ENCODE measurements at places on chromosomes 2 and 18.
A peak's percentile ranks its signal among the peaks of the same experiment; 100 is the strongest.

DNA sequence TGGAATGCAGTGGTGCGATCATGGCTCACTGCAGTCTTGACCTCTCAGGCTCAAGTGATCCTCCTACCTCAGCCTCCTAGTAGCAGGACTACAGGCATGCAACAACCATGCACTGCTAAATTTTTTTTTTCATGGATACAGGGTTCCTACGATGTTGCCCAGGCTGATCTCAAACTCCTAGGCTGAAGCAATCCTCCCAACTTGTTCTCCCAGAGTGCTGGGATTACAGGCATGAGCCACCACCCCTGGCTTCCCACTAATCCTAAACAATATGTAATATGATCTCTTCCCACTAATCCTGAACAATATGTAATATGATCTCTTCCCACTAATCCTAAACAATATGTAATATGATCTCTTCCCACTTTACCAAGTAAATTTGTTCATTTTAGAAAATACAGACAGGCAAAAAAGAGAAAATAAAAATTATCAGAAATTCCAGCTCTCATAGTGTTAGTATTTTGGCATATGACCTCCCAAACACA, 33.7 kb upstream of the C18orf32 start:
- H3K4me1 ChIP-seq: no peaks in the 10 kb centered on the region
- H3K27me3 ChIP-seq: no peaks in the 10 kb centered on the region
- H3K27ac ChIP-seq: no peak overlapping the region

- H3K4me3 ChIP-seq: no peak overlapping the region
- H3K27ac ChIP-seq: no peak overlapping the region
- H3K36me3 ChIP-seq: no peaks in the 10 kb centered on the region
- H3K27me3 ChIP-seq: no peaks in the 10 kb centered on the region
- DNase-seq: no peak
Measured at GRCh38 chr18:50009773-50010335, 185.1 kb downstream of the MYO5B start.

GRCh38 chr18:46331316-46331715, 227.1 kb downstream of the HAUS1 start:
- peaks cover 31% of the 10 kb centered on the region for H3K4me1 ChIP-seq
- H3K27me3 ChIP-seq: peaks cover 28% of the 10 kb centered on the region
- H3K4me3 ChIP-seq: no peak overlapping the region

GRCh38 chr2:171723716-171724683, 36.7 kb downstream of the DYNC1I2 start:
- no peak overlapping the region for H3K27ac ChIP-seq
- no peaks in the 10 kb centered on the region for H3K4me1 ChIP-seq
- DNase-seq: no peak
- peaks cover 32% of the 10 kb centered on the region for H3K36me3 ChIP-seq
- no peaks in the 10 kb centered on the region for H3K27me3 ChIP-seq
- H3K4me3 ChIP-seq: no peak overlapping the region

- H3K27me3 ChIP-seq: no peaks in the 10 kb centered on the region
- peak; percentile 83 for DNase-seq
- peak overlapping the region; percentile 66 for H3K27ac ChIP-seq
- H3K36me3 ChIP-seq: no peaks in the 10 kb centered on the region
- no peak overlapping the region for H3K4me3 ChIP-seq
- peaks cover 49% of the 10 kb centered on the region for H3K4me1 ChIP-seq
Measured at GRCh38 chr2:27954771-27955383, 64.3 kb downstream of the BABAM2 start.

- no peak overlapping the region for H3K4me3 ChIP-seq
- no peaks in the 10 kb centered on the region for H3K4me1 ChIP-seq
- H3K27ac ChIP-seq: no peak overlapping the region
- H3K27me3 ChIP-seq: no peaks in the 10 kb centered on the region
Measured at GRCh38 chr2:46379213-46380037, 82.2 kb downstream of the EPAS1 start.

DNA sequence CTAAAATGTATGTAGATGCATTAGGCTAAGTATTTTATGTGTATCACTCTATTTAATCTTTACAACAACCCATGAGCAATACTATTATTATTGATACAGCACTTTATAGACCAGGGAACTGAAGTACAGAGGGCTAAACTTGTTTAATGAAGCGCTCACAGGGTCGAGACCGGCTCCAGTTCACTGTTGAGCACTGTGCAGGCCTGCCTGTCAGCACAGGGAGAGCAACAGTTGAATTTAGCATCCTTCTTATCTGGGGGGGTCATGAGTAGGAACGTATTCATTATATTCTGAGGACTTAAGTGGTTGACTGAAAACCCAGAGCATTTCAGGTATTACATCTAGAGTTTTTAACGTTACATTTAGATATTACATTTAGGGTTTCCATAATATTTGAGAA, 120.1 kb downstream of the PLCL1 start:
- no peak overlapping the region for H3K27ac ChIP-seq
- H3K36me3 ChIP-seq: no peaks in the 10 kb centered on the region
- H3K4me1 ChIP-seq: no peaks in the 10 kb centered on the region
- no peak overlapping the region for H3K4me3 ChIP-seq

Measured in suprapubic skin (tissue), 4 donors.